Thoracic aorta (tissue), 2 donors: ENCODE measurements at places on chromosomes 5 and 9. TPM values are rescaled to one million over a fixed set of nuclear protein-coding genes. Genes with fewer than 3 reads are reported as not detected.

The KCNN2 gene
- not detected for total RNA-seq

The DYNC2I2 gene
- 43.9 TPM for total RNA-seq

The BTNL8 gene
- total RNA-seq: not detected

The PRPF4 gene
- 20.6 TPM for total RNA-seq

The PCDHGB2 gene
- total RNA-seq: 13.4 TPM

The PRRT1B gene
- not detected for total RNA-seq

- no peaks in the 10 kb centered on the region for H3K36me3 ChIP-seq
- no peak overlapping the region for H3K4me3 ChIP-seq
- no peaks in the 10 kb centered on the region for H3K4me1 ChIP-seq
- H3K27me3 ChIP-seq: no peaks in the 10 kb centered on the region
- DNase-seq: no peak
- no peak overlapping the region for H3K27ac ChIP-seq
Measured at GRCh38 chr5:76099286-76099702, 16.1 kb downstream of the SV2C start.

The KCNV2 gene
- total RNA-seq: not detected
